NCI-H748 treated with DMSO at 0.1 percent for 48 hours (cell line): ENCODE measurements at places on chromosomes 11 and 22.

DNA sequence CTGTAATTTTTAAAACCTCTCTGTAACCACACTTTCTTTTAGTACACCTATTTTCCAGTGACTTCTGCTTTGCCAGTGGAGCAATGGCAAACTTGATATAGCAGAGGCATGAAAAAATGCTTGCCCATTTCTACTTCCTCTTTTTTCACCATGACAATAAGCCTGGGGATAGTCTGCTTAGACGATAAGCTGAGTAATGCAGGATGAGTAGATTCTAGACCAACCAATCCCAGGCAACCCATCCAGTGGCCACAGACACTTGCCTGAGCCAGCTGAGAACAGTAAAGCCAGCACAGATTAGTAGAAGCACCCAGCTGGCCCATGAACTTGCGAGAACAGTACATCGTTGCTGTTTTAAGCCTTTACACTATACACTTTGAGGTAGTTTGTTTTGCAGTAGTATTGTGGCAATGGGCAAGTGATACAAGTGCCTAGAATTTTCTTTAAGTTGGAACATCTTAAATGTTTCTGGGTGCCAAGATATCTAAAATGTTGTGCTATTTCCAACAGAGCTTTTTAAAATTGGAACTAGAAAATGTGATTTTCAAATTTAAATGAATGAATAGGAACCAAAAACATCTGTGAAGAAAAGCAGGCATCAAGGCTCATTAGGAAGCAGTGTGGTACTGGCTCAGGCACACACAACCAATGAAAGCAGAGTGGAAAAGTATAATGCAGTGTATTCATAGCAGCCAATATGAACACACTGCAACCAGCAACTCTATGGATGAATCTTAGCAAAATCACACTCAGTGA is 37.7 kb downstream of the DDI1 start:
- no peak for DNase-seq

DNA sequence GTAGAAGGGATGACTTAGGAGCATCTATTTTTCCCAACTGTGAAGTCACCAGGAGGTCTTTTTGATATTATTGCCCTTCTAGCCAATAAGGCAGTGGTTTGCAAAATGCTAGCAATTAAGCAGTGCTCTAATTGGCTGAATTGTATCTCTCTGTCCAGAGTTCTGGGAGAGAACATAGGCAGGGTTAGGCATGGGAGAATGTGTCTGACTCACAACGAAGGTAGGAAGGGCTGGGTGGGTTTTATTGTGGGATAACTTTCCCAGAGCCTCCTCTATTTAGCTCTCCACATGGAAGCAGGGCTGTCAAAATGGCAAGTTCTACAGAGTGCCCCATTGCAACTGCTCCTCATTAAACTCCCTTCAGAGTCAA is 415.9 kb upstream of the CADM1 start:
- DNase-seq = no peak

DNA sequence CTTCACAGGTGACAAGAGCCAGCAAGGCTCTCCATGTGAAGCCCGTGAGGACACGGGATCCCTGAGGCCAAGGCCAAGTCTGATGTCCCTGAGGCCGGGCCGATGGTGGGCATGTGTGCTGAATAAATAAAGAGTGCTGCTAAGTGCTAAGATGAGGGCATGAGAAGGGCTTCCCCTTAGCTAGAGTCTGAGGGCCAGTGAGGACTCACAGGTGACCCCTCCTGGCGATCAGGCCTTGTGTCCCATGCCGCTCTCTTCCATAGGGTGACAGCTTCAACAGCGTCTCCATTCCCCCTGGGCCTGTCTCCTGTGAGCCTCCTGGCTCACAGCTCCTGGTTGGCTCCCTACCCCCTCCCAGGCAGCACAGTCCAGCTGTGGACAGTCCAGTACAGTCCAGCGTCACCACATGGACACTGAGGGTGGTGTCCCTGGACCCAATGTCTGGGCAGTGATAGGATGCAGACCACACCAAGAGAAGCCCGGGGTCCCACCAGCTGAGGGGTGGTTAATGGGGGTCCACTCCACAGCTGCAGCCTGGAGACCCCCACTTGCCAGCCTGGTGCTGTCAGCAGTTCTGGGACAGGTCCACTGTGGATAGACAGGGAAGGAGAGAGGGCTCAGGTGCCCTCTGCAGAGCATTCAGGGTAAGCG is 1033.2 kb downstream of the TBC1D22A start:
- DNase-seq = no peak

- DNase-seq = no peak
Observed at GRCh38 chr11:61682093-61682732, 2.0 kb downstream of the DAGLA start.

GRCh38 chr22:44664149-44664548 is 37.9 kb upstream of the PRR5 start:
- no peak for DNase-seq

DNA sequence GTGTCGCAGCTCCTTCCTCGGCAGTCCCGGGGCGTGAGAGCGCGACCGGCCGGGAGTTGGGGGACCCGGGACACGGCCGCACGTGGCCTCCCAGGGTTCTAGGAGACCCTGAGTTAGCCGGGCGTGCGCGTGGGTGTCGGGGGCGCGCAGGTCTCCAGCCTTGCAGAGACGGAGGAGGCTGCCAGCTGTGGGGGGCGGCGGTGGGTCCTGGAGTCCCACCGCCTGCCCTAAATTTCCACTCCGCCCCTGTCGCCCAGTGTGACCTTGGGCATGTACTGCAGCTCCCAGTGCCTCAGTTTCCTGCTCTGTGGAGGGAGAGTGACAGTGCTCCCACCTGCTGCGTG is 18.8 kb downstream of the RRP7A start:
- DNase-seq = no peak

DNA sequence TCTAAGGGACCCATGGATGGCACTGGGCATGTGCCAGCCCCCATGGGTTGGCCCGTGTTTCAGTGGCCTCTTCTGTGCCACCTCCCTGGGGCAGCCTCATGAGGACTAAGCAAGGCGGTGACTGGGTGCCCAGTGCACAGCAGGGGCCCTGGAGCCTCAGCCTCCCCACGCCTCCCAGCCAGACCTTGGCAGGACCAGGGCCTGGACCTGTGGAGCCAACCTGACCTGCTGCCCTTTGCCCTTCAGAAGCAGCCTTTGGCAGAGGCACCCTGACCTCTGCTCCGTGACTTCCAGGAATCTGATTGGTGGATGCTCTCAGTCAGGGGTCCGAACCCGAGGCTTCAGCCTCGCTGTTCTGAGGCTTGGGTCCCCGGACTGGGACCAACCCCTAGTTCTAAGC is 24.8 kb upstream of the TAB1 start:
- DNase-seq = no peak

DNA sequence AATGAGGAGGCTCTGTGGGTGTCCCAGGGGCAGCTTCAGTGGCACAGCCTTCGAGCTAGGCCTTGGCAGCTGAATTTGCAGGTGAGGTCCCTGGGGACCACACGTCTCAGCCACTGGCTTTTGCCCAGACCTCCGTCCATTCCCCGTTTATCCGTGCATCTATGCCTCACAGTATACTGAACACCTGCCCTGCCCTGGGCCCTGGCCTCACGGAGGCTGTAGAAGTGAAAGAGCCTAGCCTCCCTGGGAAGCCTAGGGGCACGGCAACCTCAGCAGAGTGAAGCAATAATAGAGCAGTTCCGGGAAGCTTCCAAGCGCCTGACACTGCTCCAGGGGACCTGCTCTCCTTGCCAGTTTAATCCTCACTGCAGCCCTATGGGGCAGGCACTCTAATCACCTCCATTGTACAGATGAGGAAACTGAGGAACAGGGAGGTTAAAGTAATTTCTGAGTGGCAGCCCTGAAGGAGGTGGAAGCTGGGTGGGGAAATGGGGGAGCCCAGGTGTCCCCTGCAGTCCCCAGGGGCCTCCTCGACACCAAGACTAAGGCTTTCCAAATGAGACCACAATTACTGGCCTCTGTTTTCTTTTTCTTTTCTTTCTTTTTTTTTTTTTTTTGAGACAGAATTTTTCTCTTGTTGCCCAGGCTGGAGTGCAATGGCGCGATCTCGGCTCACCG is 2.7 kb upstream of the NFAM1 start:
- DNase-seq = no peak

GRCh38 chr11:12114193-12115033 is 4.0 kb downstream of the MICAL2 start:
- DNase-seq = no peak

DNA sequence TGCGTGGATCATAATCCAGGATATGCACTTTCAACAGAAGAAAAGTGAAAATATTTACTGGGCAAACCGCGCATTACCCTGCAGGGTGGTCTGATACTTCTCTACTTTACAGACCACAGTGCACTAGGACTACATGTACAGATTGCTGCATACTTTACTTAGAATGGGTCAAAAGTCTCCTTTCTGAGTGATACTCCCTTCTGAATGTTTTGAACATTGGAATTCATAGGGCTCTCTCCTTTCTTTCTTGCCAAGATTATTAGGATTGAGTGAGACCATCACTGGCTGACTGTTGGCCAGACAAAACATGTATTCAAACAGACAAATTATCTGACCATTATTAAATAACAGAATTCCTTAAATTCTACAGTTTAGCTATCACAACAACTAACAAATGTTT is 6.6 kb upstream of the FIBIN start:
- no peak for DNase-seq

- DNase-seq = no peak
Observed at GRCh38 chr11:78926633-78927338, 352.1 kb upstream of the NARS2 start.

- no peak for DNase-seq
Observed at GRCh38 chr22:30046716-30047363, 33.4 kb upstream of the HORMAD2 start.

DNA sequence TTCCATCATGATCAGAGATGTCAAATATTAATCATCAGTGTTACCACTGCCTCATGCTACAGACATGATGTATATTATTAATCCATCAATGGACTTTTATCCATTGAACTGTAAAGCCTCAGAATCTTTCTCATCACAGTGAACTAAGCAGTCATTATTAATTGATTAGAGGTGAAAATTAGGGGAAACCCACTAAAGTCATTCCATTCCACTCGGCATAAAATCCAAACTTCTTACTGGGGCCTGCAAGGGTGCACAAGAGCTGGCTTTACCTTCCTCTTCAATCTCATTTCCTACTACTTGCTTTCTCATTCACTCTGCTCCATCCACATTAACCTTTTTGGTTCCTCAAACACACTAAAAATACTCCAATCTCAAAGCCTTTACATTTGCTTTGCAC is 7.9 kb upstream of the CD44 start:
- no peak for DNase-seq

DNA sequence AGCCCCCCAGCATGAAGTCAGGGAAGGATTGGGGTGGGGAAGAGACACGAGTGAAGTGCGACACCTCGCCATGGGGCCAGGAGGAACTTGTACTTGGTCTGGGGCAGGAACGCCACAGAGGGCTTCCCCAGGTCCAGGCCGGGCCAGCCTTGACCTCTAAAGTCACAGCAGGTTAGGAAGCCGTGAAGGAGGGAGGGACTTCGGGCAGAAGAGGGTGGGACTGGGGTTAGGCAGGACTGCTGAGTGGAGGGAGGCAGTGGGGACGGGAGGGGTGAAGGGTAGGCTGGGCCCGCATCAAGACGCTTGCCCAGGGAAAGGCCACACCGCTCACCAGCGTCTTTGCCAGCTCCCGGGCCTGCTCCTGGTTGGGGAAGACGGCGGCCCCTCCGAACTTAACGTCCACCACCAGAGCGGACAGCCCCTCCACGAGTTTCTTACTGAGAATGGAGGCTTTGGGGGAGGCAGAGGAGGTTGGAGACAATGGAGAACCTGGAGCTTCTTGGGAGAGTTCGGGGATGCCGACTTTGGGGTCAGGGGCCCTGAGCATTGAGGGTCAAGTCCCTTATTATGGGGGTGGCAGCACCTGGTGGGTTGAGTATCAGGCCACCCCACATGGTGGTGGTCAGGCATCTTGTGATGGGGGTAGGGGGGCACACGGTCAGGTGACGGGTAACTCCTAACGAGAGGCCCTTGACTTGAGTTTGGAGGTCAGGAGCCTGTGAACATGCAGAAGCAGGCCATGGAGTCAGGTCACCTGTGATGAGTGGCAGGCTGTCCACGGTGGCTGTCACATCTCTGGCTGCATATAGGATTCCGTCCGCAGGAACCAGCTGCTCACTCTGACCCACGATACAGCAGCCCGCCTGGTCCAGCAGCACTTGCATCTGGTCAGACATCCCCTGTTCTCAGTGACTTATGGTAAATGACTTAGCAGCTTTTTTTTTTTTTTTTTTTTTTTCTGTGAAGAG is 1.7 kb upstream of the SCO2 start:
- DNase-seq = no peak

DNA sequence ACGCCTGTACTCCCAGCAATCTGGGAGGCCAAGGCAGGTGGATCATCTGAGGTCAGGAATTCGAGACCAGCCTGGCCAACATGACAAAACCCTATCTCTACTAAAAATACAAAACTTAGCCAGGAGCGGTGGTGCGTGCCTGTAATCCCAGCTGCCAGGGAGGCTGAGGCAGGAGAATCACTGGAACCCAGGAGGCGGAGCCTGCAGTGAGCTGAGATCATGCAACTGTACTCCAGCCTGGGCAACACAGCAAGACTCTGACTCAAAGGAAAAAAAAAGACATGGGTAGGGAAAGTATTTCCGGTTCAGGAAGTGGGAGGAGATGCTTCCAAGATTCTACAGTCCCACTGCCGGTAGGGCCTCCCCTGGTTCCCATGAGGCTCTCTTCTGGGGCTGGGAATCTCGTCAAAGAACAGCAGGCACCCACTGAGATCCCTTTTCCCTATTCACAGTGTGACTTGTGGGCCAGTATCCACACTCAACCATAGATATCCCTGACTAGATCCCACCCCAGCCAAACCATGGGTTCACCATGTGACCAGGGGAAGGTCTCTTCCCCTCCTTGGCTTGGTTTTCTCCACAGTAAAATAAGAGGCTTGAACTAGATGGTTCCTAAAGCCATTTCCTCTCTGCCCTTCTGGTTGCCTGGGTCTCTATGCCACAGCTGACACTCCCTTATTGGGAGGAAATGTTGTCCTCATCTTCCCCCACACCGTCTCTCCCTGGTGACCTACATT is 443.3 kb downstream of the BUD13 start:
- DNase-seq = no peak

DNA sequence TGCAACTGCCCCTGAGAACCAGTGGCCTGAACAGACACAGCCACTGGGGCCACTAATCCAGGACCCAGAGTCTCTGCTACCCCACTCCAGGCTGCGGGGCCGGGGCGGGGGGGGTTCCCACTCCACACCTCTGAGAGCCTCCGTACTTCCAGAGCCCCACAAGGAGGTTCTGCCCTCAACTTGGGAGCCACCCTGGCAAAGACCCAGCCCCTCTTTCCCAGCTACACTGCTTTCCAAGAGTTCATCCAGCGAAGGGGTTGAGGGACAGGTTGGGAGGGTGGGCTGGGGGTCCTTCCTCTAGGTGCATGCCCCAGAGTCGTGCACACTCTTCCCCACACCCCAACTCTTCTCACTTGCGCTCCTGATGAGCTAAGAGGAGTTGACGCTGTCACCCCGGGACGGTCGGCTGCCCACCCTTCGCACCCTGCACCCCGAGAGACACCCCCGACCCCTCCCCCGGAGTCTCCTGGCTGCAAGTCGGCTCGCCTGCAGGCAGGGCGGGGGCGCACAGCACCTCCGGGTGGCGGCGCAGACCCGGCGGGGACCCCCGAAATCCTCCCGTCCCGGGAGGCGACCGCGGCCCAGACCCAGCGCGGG is 531 bp downstream of the RAB3IL1 start:
- no peak for DNase-seq
